ENCODE measurements at places on chromosomes 2 and 18. TPM values are rescaled to one million over a fixed set of nuclear protein-coding genes. Genes with fewer than 3 reads are reported as not detected.

The PCBP1 gene
- 228 TPM for total RNA-seq

The ADD2 gene
- 6.4 TPM for total RNA-seq

The E2F6 gene
- 4.2 TPM for total RNA-seq

- H3K27me3 ChIP-seq, result no peaks in the 10 kb centered on the region
- H3K27ac ChIP-seq, result no peak overlapping the region
- no peak overlapping the region for H3K4me3 ChIP-seq
- no peaks in the 10 kb centered on the region for H3K4me1 ChIP-seq
- H3K36me3 ChIP-seq, result peaks cover 21% of the 10 kb centered on the region
- DNase-seq, result no peak
Measured at GRCh38 chr2:24702800-24703199, 90.4 kb downstream of the PTRHD1 start.

DNA sequence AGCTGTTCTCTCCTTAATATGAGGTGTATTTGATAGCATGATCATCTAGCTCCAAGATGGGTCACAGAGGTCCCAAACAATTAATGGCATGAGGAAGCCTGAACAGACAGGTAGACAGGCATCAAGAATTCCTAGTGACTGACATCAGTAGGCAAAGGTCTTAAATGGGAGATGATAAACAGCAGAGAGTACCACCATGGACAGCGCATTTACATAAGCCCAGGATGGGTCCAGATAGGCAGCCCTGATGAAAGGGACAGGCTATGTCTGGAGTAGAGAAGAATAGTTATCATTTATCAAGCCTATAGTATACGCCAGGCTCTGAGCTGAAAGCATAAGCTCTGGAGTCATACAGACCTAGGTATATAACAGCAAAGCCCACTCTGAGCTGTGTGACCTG lies 434.7 kb upstream of the SETBP1 start:
- H3K27ac ChIP-seq, result no peak overlapping the region
- H3K27me3 ChIP-seq, result no peaks in the 10 kb centered on the region
- no peaks in the 10 kb centered on the region for H3K36me3 ChIP-seq
- no peak for DNase-seq
- H3K4me3 ChIP-seq, result no peak overlapping the region

DNA sequence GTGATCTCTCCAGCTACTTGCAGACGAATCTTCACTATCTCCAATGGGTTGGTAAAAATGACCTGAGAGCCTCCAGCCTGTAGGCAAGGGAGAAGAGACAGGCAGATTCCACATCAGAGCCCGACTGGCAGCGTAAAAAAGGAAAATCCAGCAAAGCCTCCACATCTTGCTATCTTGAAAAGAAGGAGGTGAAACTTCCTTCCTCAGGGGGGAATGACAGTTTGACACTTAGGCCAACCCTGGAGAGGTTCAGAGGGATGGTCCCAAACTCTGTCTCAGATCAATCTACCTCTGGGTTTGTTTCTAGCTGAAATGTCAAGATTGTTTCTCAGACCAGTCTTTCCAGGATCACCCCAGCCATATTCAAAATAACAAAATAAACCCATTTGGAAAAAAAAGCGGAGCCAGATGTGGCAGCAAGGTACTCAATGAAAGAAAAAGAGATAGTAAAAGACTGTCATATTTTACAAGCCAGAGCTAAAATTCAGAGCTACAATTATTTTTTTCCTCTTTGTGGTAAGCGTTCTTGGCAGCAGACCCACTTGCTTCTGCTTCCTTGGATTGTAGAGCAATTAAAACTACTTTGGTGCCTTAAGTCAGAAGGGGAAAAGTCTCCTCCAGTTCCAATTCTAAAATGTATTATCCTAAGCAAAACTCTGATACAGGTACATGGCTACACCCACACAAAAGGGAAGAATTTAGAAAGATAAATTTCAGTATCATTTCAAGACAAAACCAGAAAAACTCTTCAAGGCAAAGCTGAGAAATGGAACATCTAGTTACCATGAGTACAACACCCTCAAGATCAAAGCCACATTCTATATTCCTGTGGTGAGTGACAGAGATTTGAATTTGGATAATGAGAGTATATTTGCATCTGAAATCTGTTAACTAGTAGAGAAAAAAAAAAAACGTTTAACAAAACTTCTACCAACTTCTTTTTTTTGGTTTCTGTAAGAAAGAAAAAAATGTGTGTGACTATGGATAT lies 100.1 kb downstream of the SLC25A12 start:
- no peaks in the 10 kb centered on the region for H3K27me3 ChIP-seq
- DNase-seq, result no peak
- H3K4me1 ChIP-seq, result no peaks in the 10 kb centered on the region
- no peak overlapping the region for H3K27ac ChIP-seq
- peaks cover 31% of the 10 kb centered on the region for H3K36me3 ChIP-seq

GRCh38 chr2:238344035-238344434 lies 23.7 kb downstream of the TRAF3IP1 start:
- peaks cover 6% of the 10 kb centered on the region for H3K36me3 ChIP-seq
- no peak for DNase-seq
- H3K27ac ChIP-seq, result no peak overlapping the region
- H3K4me1 ChIP-seq, result no peaks in the 10 kb centered on the region
- no peak overlapping the region for H3K4me3 ChIP-seq
- H3K27me3 ChIP-seq, result no peaks in the 10 kb centered on the region

GRCh38 chr2:240512109-240512485 lies 45.7 kb downstream of the ANKMY1 start:
- H3K27ac ChIP-seq, result no peak overlapping the region
- H3K4me1 ChIP-seq, result peaks cover 15% of the 10 kb centered on the region
- H3K4me3 ChIP-seq, result no peak overlapping the region
- no peaks in the 10 kb centered on the region for H3K27me3 ChIP-seq
- H3K36me3 ChIP-seq, result peaks cover 24% of the 10 kb centered on the region

DNA sequence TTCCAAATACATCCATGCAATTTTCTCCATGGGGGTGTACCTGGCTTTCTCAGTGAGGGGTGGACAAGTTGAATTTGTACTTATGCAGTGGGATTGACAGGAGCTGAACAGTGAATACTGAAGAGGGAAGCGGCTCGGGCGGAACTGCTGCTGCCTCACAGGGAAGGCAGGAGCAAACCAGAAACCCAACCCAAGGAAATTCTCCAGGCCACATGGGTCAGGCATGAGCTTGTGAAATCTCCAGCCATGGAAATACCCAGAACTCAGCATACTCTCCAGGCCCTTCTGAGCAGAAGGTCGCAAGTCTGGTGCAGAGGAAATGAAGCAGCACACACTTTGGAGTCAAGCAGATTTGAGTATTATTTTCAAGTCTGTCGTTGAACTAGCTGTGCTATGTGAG lies 26.5 kb upstream of the INO80C start:
- no peak for DNase-seq
- no peak overlapping the region for H3K4me3 ChIP-seq
- H3K27me3 ChIP-seq, result peaks cover 3% of the 10 kb centered on the region
- H3K27ac ChIP-seq, result no peak overlapping the region

GRCh38 chr18:55934821-55935220 lies 346.8 kb upstream of the TCF4 start:
- no peaks in the 10 kb centered on the region for H3K27me3 ChIP-seq
- no peak for DNase-seq
- H3K4me1 ChIP-seq, result no peaks in the 10 kb centered on the region
- H3K36me3 ChIP-seq, result no peaks in the 10 kb centered on the region
- no peak overlapping the region for H3K4me3 ChIP-seq

GRCh38 chr18:7233134-7233810 lies 2.4 kb downstream of the LRRC30 start:
- H3K4me1 ChIP-seq, result no peaks in the 10 kb centered on the region
- H3K27me3 ChIP-seq, result no peaks in the 10 kb centered on the region
- H3K27ac ChIP-seq, result no peak overlapping the region
- H3K36me3 ChIP-seq, result no peaks in the 10 kb centered on the region
- DNase-seq, result no peak

- H3K4me1 ChIP-seq, result no peaks in the 10 kb centered on the region
- DNase-seq, result no peak
Measured at GRCh38 chr2:176455816-176456291, 186.6 kb downstream of the MTX2 start.

DNA sequence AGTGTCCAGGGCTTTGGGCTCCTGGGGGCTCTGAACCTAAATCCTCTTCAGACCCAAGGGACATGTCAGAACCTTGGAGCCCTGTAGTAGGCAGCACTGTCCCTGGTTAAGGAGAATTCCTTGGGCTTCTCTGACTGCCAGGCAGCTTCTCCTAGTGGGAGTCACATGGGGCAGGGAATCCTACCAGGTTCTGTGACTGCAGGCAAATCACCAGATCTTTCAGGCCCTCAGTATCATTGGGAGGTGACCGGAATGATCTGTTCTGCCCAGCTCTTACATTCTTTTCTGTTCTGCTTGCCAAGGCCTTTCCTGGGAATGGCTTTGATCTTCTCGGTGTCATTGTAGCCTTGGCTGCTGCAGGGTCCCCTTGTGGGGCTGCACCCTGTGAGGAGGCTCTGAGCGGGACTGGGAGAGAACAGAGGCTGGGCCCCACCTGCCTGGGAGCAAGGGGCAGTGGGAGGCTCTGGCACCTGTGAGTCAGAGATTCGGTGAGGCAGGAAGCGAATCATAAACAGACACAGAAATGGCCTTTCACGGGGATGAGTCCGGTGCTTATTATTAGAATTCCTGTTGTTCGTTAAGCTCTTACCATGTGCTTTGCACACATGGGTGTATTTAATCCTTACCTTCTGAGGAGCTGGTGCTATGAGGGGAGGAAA lies 14.1 kb downstream of the CEP68 start:
- peaks cover 65% of the 10 kb centered on the region for H3K36me3 ChIP-seq
- H3K4me1 ChIP-seq, result peaks cover 32% of the 10 kb centered on the region
- no peaks in the 10 kb centered on the region for H3K27me3 ChIP-seq
- no peak for DNase-seq
